ENCODE measurements at places on chromosomes 1 and 21. TPM values are rescaled to one million over a fixed set of nuclear protein-coding genes. Genes with fewer than 3 reads are reported as not detected.
A peak's percentile ranks its signal among the peaks of the same experiment; 100 is the strongest.

DNA sequence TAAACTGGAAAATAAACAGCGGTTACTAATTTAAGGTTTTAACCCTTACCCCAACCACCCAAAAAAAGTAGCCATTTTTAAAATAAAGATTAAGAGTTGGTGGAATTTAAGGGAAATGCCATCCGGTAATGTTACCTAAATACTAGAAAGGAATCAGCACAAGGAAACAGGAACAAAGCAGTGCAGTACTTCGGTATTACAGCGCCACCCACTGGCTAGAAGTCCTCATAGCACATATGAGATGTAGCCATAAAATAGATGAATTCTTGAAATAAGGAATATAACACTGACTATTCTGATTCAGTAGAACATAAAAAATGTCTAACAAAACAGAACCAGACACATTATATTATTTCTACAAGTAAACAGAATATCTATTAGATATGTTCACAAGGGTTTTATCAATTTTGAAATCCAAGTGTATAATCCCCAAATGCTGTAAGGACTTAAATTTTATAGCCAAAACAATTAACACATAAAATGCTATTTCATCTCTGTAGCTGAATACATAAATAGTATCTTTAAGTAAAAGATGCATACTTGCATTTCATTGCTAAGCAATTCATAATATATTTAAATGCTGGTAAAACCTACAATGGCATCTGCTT is 58.8 kb downstream of the FRRS1 start:
- DNase-seq = peak; percentile 81

The BLACAT1 gene
- not detected for total RNA-seq

The WDR64 gene
- total RNA-seq = not detected

DNA sequence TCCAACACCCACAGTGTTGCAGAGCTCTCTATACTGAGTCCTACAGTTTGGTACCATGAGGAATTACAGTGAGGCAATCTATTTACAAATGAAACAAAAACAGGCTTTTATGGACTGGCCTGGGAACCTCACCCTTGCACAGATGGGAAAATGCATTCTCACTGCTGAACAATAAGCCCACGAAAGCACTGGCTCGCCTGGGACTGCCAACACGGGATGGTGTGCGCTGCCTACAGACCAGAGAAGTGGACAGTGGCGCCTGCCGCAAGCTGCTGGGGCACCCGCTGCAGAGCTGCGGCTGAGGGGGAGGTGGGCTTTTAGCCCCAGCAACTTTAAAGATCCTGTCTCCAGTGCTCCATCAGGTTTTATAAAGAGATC is 28.5 kb upstream of the ABCG1 start:
- no peak for DNase-seq

The NTMT2 gene
- not detected for total RNA-seq

- no peak for DNase-seq
Measured at GRCh38 chr1:247865416-247865815, 8.4 kb downstream of the TRIM58 start.

DNA sequence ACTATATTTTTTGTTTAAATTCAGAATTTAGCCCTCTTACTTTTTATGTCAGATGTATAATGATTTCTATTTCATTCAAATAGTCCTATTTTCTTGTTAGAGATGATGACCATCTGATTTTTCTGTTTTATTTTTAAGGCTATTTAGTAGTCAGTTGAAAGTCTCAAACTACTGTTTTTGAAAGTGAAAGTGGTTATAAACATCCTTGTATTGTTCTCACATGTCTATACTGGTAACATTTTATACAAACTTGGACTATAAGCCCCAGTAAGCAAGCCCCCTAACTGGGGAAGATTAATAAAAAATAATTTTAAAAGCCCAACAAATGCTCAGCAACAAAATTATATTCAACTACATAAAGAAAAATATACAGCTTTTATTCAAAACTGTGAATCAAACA is 271.3 kb upstream of the RGS18 start:
- no peak for DNase-seq

The CHAF1B gene
- 2.4 TPM for total RNA-seq

The CYP4X1 gene
- total RNA-seq = 0.59 TPM

DNA sequence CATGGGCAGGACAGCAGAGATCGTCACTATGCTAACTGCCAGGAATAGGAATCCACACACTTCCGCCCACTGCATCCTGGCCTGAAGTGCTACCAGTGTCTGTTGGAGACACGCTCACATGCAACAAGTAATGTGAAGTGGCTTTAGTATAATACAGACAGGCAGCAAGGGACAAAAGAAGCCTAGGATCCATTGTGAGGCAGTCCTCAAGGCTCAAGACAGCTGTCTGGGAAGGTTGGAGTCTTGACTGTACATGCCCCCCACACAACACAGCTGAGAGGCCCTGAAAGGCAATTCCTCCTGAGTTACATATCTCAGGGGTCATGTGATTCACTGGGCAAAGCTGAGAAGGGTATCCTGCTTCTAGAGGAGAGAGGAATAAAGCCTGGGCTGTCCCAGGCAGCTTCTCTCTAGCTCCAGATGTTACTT is 39.9 kb upstream of the CD1D start:
- DNase-seq = no peak

- DNase-seq = peak; percentile 86
Measured at GRCh38 chr1:14598498-14599182, at the start of gene KAZN. TSS of gene KAZN (plus strand) at chr1:14598685.

GRCh38 chr1:224781800-224782199 is 147.7 kb upstream of the DNAH14 start:
- no peak for DNase-seq

DNA sequence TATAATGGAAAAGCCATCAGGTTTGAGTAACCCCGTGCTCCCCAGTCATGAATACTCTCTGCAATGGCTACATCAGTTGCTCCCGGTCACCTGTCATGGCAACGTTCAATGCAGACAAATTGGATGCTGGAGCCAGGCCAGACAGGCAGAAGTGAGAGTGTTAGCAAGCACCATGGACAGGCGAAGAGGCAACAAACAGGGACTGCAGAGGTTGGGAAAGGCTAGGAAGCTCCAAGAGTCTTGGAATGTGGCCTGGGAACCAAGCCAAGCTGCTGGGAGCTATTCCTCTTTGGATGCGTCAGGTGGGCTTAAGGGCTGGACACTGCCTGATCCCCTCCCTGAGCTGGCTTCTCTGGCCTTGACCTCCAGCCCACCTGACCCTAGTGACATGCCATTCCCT is 102.9 kb downstream of the ACTL8 start:
- no peak for DNase-seq

DNA sequence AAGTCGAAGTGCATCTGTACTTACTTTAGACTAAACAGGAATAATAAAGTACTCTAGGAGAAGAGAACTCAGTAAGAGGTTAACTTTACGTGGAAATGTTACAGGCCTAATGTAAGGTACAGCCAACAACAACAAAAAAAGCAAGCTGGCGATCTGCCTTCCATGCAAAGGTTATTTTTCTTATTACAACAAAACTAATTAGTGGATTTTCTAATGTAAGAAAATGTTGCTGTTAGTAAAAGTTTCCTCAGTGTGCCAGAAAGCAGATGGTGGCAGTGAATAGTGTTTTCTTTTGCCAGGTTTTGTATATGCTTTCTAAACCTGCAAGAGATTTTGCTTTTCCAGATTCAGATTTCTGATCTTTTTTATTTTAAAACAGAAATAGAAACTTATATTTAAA is 179.2 kb downstream of the NFIA start:
- DNase-seq = no peak

DNA sequence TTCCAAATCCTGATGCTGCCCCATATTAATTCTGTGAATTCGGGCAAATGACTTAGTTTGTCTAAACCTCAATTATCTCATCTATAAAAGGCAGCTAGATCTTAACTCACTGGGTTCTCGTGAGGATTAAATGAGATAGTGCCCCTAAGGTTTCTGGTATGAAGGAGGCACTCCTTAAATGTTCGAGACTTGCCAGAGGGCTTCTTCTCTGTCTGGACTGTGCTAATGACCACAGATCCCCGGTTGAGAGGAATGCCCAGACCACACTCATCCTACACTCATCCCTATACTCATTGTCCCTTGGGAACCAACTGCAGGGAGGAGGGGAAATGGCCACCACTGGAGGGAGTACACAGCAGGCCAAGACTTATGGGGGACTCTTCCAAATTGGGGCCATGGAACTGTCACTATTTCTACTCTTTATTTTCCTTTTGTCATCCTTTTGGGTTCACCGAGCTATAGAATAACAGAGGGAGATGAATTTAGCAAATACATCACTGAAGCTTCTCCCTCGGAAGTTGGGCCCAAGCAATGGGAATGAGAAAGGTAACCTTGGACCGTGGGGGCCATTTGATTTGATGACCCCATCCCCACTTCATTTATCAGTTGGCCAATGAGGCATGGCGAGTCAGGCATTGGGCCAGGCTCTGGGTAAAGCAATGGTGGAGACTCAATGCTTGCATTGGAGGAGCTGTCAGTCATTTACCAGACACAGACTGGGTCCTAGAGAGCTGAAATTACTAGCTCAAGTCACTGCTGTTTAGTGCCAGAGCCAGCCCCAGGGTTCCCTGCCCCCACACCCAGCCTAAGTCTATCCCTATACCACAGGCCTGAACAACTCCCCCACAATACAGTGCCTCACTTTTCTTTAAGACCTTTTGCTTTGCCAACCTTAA is 5.1 kb downstream of the ATF3 start:
- DNase-seq = peak; percentile 90

GRCh38 chr1:3215198-3216014 is 146.4 kb downstream of the PRDM16 start:
- DNase-seq = no peak

DNA sequence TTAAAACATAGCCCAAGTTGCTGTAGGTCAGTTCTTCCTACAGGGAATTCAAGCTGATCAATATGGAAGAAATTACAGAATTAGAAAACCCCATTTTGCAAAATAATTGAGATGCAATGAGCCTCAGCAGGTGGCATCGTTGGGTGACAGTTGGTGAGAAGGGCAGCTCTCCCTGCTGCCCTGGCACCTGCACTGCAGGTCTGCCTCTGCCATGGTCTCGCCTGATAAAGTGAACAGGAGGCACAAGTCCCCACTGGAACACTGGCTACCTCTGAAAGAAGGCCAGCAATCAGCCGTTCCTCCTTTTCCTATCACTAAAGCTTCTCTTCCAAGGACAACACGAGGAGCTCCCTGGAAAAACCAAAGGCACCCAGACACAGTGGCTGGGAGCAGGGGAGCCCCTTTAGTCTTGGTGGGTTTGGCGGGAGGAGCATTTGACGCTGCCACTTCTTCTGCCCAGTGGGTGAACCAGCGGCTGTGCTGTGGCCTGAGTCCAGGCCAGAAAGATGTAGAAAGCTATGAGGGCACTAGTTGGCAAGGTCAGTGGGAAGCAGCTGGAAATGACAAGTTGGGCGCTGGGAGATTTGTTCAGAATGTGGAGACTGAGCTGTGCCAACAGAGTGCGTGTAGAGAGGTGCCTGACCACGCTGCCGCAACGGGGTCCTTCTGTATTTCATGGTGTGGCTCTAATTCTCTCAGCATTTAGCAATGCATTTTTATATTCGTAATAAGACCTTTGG is 93.1 kb downstream of the RIPK4 start:
- no peak for DNase-seq

DNA sequence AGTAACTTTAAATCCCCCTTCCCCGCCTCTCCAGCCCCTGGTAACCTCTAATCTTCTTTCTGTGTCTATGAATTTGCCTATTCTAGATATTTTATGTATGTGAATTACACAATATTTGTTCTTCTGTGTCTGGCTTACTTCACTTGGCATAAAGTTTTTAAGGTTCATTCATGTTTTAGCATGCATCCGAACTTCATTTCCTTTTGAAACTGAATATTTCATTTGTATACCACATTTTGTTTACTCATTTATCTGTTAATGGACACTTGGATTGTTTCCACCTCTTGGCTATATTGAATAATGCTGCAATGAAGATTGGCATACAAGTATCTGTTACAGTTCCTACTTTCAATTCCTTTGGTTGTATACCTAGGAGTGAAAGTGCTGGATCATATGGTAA is 205.3 kb downstream of the TM2D1 start:
- no peak for DNase-seq

Data from osteoblast (primary cell).